Mesothelial cell of epicardium (in vitro differentiated cells): ENCODE measurements at places on chromosomes 5 and 9.

DNA sequence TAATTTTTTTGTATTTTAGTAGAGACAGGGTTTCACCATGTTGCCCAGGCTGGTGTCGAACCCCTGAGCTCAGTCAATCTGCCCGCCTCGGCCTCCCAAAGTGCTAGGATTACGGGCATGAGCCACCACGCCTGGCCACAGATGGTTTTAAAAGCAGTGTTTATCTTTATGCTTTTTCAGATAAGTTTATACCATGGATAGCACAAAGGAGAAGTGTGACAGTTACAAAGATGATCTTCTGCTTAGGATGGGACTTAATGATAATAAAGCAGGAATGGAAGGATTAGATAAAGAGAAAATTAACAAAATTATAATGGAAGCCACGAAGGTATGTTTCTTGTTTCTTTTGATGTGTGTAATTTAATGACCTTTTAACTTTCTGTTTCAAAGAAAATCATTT, 35.1 kb downstream of the POLK start:
- DNase-seq: no peak

GRCh38 chr9:102832814-102833213, 162.3 kb upstream of the CYLC2 start:
- no peak for DNase-seq

DNA sequence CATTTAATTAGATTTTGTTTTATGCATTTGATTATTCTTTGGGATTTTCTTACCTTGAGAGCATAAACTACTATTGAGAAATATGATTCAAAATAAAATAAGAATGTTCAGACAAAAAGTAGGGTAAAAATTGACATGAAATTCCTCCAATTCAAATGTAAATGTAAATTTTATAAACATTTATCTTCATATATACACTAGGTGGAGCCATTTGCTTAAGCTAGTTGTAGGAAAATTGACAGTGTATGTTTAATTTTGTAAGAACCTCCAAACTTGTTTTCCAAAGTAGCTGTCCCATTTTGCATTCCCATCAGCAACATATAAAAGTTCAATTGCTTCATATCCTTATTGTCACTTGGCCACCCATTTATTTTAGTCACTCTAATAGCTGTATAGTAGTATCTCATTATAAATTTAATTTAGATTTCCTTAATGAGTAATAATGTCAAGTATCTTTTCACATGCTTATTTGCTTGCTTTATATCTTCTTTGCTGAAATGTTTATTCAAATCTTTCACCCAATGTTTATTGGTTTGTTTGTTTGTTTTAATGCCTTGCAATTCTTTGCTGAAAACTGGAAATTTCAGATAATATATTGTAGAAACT, 37.6 kb upstream of the SLCO6A1 start:
- DNase-seq: no peak

DNA sequence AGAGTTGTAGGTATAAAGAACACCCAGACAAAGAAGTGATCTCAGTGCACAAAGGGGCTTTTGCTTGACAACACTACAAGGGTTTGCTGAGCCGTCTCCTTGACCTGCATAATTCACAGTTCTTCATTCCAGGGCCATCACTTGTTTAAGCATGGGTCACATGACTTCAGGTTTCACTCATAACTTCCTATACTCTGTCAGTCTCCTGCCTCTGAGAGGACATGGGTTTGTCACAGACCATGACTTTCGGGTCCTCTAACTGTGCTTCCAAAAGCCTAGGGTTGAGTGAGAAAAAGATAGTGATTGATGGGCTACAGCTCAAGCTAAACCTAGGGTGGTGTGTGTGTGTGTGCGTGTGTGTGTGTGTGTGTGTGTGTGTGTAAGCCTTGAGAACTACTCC, 166.4 kb downstream of the CDH6 start:
- DNase-seq: no peak

DNA sequence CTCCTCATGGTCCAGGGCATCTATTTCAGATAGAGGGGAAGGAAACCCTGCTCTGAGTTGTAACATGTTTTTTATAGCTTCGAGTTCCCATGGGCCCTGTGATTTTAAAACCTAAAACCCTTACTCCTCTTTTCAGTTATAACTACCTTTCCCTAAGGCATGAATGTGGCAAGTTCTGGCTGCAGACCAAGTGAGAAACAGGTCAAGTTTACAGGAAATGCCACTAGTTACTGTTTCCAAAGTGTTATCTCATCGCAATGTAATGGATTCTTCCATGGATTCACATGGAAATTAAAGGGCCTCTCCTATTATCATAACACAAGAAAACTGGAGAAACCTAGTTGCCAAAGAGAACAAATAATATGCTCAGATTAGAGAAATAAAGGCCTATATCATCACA, 574.5 kb upstream of the GRAMD2B start:
- no peak for DNase-seq

GRCh38 chr5:105617436-105618215, 2053.1 kb downstream of the EFNA5 start:
- DNase-seq: no peak

GRCh38 chr9:102700936-102701335, 294.2 kb upstream of the CYLC2 start:
- DNase-seq: no peak

DNA sequence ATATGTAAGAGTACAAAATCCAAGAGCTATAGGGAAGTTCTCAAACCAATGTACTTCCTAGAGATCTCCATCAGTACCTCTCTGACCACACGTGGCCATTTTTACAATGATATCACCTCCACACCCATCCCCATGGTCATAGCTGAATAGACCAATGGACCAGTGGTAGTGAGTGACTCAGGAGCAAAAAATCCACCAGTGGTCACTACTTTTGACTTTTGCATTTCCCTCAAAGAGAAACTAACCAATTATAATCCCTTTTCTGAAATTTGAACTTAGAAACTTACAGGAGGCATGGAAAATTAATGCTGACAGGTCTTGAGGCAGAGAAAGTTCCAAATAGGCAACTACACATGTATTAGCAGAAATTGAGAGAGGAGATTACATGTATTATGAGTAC, 238.4 kb downstream of the TRPM3 start:
- no peak for DNase-seq

- DNase-seq: no peak
Measured at GRCh38 chr5:128146671-128147070, 63.1 kb downstream of the SLC12A2 start.

- no peak for DNase-seq
Measured at GRCh38 chr5:65892801-65893200, 33.6 kb upstream of the ERBIN start.

- no peak for DNase-seq
Measured at GRCh38 chr5:180381428-180381827, 28.3 kb upstream of the GFPT2 start.

DNA sequence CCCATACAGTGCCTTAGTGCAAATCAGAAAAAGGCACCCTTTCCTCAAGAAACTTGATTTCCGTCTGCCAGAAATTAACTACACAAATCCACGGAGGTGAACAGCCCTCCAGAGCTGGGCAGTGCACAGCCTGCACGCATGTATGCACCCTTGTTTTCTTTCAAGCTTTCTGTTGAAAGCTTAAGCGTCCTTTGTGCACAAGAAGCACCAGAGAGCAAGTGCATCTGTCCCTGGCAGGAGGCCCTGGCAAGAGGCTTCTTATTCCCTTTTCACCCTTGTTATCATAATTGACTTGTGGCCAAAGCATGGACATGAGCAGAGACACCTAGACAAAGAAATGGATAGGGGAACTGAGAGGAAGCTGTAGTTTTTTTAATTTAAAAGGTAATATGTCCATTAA, 47.4 kb upstream of the ATG10 start:
- DNase-seq: no peak

GRCh38 chr5:146059460-146060220, 45.7 kb downstream of the PLAC8L1 start:
- no peak for DNase-seq

- no peak for DNase-seq
Measured at GRCh38 chr9:99162759-99163364, 57.9 kb downstream of the TGFBR1 start.

DNA sequence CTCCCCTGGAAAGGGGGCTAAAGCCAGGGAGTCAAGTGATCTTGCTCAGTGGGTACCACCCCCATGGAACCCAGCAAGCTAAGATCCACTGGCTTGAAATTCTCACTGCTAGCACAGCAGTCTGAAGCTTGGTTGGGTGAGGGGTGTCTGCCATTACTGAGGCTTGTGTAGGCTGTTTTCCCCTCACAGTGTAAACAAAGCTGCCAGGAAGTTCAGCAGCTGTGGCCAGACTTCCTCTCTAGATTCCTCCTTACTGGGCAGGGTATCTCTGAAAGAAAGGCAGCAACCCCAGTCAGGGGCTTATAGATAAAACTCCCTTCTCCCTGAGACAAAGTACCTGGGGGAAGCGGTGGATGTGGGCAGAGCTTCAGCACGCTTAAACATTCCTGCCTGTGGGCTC, 17.1 kb upstream of the EPB41L4A start:
- DNase-seq: no peak

GRCh38 chr5:8123559-8123958, 254.6 kb downstream of the MTRR start:
- DNase-seq: no peak
